ENCODE measurements at places on chromosomes 3 and 15. TPM values are rescaled to one million over a fixed set of nuclear protein-coding genes. Genes with fewer than 3 reads are reported as not detected.

ISLR gene
- 5.3 TPM for total RNA-seq

HES1 gene
- 3.7 TPM for total RNA-seq

CCR4 gene
- total RNA-seq = under 0.01 TPM

MYEF2 gene
- 9.1 TPM for total RNA-seq

P2RY14 gene
- total RNA-seq = not detected

RBM5 gene
- total RNA-seq = 147 TPM

RASGRF1 gene
- not detected for total RNA-seq

NPAP1 gene
- not detected for total RNA-seq

IP6K2 gene
- total RNA-seq = 52.0 TPM

SNTN gene
- total RNA-seq = not detected

FEZF2 gene
- not detected for total RNA-seq

C2CD4A gene
- not detected for total RNA-seq

CX3CR1 gene
- total RNA-seq = not detected

TMEM266 gene
- not detected for total RNA-seq

CPN2 gene
- total RNA-seq = not detected

All from smooth muscle cell of the umbilical artery (primary cell).